Natural killer cell (primary cell): ENCODE measurements at places on chromosomes 3 and 15. TPM values are rescaled to one million over a fixed set of nuclear protein-coding genes. Genes with fewer than 3 reads are reported as not detected.

GRCh38 chr3:187082758-187083375 lies 56.4 kb downstream of the RPL39L start:
- H3K27ac ChIP-seq, result no peak overlapping the region
- peaks cover 3% of the 10 kb centered on the region for H3K4me1 ChIP-seq
- peaks cover 6% of the 10 kb centered on the region for H3K36me3 ChIP-seq
- no peak for DNase-seq
- H3K4me3 ChIP-seq, result no peak overlapping the region

- no peaks in the 10 kb centered on the region for H3K36me3 ChIP-seq
- no peaks in the 10 kb centered on the region for H3K4me1 ChIP-seq
- DNase-seq, result no peak
- no peaks in the 10 kb centered on the region for H3K27me3 ChIP-seq
Observed at GRCh38 chr15:89805241-89806209, 9.1 kb downstream of the ANPEP start.

GRCh38 chr3:66350601-66351000 lies 129.8 kb downstream of the SLC25A26 start:
- H3K4me1 ChIP-seq, result peaks cover 22% of the 10 kb centered on the region
- H3K27ac ChIP-seq, result no peak overlapping the region
- DNase-seq, result no peak
- H3K36me3 ChIP-seq, result peaks cover 1% of the 10 kb centered on the region
- H3K27me3 ChIP-seq, result no peaks in the 10 kb centered on the region
- H3K4me3 ChIP-seq, result no peak overlapping the region

GRCh38 chr15:96487245-96487644 lies 156.7 kb downstream of the NR2F2 start:
- no peaks in the 10 kb centered on the region for H3K4me1 ChIP-seq
- no peaks in the 10 kb centered on the region for H3K36me3 ChIP-seq
- no peaks in the 10 kb centered on the region for H3K27me3 ChIP-seq

DNA sequence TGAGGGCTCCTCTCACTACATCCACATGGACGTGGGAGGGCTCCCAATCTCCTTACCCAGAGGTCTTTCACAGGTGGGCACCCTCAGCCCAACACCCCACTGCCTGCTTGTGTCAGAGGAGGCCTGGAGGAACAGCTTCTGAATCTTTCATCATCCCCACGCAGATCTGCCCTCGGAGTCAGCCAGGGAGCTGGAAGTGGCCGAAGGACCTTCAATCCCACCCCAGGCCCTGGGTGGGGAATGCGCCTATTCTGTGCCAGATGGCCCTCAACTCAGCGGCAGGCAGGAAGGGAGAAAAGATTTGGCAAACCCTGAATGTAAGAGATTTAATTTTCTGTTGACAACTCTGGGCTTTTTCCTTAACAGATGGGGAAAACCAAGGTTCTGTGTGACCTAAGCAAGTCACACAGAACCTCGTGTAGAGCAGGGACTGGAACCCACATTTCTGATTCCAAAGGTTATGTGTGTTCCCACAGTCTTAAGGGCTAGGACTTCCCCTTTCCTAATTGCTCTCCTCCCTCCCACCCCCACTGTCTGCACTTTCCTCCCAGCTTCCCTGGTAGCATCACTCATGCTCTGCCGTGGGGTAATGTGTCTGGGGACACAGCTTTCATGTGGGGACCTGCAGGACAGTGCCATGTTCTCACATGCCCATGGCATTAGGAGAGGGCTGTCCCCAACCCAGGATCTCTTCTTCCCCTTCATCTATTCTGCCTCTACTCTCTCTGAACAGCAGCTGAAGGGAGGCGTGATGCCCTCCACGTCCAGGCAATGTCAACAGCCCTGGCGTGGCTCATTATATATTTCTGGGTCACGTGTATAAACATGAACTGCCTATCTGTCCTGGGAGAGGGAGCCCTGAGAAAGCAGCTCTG lies 98.1 kb downstream of the SEMA5B start:
- no peaks in the 10 kb centered on the region for H3K27me3 ChIP-seq
- no peaks in the 10 kb centered on the region for H3K4me1 ChIP-seq
- H3K27ac ChIP-seq, result no peak overlapping the region

DNA sequence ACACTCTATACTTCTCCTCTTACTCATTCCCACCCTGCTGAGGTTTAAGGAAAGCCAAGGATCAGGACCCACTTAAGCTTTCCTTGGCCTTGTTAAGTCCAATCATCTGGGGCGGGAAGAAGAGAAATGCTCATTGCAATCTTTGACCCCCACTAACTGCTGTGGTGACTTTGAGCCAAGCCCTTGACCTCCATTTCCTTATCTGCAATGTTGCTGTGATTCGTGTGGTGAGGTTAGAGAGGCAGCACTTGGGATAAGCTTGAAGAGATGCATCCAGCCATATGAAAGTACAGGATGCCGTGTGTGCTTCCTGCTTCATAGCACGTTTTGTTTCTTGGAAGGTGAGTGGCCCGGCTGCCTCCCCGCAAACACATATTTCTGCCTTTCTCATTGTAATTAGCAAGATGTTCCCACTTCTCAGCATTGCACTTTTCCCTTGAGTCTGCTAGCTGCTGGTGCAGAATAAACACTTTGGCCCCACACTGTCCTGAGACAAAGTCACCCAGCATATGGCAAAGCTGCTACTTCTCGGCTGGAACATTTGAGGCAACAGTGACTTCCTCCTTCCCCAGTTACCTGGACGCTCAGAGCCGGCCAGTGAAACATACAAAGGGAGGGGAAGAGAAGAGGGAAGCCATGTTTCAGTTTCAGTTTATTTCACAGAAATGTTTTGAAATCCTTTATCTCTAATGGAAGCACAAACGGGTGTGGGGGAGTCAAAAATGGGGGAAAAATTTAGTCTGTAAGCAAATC lies 10.5 kb upstream of the NUDT16 start:
- no peak overlapping the region for H3K4me3 ChIP-seq
- H3K27ac ChIP-seq, result no peak overlapping the region
- no peaks in the 10 kb centered on the region for H3K36me3 ChIP-seq
- no peak for DNase-seq

Gene FBXO40
- not detected for total RNA-seq

Gene ARHGAP31
- 4.1 TPM for total RNA-seq

Gene SLC12A1
- total RNA-seq, result not detected

Gene LRRIQ4
- not detected for total RNA-seq
